ENCODE measurements at places on chromosomes 1 and 21.

GRCh38 chr21:37917612-37918011 lies 1.4 kb upstream of the KCNJ6 start:
- no peak for DNase-seq

- no peak for DNase-seq
These were observed 45.1 kb downstream of the SLC2A1 start for GRCh38 chr1:42913426-42914091.

DNA sequence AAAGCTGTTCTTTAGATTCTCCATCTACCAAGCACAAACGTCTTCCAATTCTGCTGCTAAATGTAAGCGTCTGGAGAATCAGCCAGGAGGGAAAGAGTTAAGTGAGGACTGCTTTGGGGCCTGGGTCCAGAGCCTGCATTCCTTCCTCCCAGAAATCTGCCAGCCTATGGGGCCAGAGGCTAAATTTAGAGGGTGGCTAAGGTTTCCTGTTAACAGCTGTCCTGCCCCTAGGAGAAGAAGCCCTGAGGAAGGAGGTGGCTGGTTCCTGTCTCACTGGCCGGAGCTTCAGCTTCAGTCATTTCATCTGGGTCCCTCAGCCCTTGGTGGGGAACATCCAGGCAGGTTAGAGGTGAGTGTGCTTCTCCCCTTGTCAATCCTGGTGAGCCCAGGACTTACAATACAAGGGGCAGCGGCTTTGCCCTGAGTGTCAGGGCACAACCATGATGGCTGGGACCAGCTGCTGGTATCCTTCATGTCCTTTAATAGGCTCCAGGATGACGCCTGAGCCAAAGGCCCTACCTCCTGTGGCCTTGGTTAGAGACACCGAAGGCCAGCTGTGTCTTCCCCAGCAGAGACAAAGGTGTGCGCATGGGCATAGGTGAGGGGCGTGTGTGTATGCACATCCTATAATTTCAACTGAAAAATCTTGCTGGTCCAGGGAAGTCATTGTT lies at the start of gene STYXL2:
TSS of gene STYXL2 (plus strand) at position 230 of the 671 bp plus-strand sequence. CDS start 775 bp downstream, outside the sequence.
- DNase-seq: no peak

DNA sequence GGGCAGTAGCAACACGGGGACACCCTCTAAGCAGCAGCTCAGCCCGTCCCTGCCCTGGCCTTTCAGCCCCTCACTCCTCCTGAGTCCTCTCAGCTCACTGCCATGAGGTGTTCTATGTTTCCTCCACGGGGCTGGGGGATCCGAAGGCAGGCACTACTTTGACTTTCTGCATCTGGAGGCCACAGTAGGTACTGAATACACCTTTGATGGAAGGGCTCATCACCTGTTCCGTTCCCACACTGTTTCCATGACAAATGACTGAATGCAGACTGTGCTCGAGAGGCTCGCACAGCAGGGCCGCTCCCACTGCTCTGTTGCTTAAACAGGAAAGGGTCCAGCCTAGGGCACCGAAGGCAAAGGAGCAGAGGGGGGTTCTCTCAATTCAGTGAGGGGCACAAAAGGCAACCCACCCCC lies 77.6 kb upstream of the DNAH14 start:
- no peak for DNase-seq

DNA sequence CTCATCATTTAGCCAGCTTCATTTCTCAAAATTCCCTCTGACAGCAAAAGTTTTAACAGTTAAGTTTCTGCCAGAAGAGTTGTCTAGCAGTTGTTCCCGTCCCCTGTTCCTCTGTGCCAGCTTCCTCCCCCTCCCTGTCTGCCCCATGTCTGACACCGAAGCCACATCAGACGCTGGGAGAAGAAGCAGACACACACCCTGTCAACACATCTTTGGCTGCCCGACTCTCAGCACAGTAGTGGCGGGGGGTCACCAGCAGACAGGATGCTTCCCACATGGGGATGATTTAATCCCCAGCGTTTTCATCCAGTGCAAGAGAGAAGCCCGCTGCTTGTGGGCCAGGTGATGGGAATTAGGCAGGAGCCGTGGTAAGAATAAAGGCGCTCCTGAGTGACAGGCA lies 379.4 kb upstream of the RUNX1 start:
- peak; percentile 10 for DNase-seq

DNA sequence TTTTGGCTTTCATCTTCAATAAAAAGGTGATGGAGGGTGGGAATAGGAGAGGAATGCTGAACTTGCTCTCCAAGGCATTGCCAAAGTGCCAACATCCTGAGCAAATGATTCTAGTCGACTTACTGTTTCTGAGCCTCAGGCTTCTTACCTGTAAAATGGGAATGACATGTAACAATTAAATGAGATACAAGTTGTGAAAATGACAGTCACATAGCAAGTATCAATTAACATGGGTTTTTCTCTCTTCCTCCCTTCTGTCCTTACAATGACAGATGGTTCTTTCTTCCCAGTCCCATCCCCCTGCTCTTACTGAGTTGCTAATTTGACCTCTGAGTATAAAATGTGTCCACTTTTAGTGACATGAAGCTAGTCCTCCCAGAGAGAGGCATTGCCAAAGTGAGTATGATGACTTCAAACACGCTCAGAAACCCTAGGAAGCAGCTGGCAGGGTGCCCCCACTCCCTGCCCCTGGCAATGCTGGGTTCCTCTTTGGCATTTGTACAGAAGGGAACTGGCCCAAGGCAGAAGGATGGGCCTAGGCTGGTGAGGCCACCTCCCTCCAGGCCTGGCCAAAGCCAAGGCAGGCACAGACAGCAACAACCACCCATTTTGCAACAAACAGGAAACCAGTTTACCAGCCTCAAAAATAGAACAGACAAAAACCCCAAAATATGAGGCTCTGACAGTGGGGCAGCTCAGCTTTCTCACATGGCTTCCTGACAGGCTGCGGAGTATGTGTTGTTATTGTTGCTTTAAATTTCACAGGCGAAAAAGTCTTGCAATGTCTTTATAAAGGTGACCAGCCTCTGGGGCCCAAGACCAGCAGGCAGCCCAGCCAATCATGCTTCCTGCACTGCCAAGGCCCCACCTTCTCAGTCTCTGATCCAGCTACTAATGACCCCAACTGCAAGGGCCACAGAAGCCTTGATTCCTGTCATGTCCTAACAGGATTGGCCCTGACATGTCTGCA lies 115.9 kb downstream of the HIVEP3 start:
- no peak for DNase-seq

DNA sequence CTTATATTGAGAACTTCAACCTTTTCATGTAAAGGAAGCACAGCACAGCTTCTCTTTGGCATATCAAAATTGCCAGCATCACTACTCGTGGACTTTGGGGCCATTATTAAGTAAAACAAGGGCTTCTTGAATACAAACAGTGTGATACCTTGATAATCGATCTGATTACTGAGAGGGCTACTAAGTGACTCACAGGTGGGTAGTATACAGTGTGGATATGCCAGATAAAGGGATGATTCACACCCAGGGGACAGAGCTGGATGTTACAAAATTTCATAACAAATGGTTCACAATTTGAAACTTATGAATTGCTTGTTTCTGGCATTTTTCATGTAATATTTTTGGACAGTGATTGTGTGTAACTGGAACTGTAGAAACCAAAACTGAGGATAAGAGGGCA lies 15.4 kb downstream of the HDAC1 start:
- no peak for DNase-seq

GRCh38 chr1:211893260-211893659 lies 62.7 kb upstream of the LPGAT1 start:
- DNase-seq: no peak

- DNase-seq: no peak
These were observed 757.8 kb upstream of the CXADR start for GRCh38 chr21:16755061-16755460.

DNA sequence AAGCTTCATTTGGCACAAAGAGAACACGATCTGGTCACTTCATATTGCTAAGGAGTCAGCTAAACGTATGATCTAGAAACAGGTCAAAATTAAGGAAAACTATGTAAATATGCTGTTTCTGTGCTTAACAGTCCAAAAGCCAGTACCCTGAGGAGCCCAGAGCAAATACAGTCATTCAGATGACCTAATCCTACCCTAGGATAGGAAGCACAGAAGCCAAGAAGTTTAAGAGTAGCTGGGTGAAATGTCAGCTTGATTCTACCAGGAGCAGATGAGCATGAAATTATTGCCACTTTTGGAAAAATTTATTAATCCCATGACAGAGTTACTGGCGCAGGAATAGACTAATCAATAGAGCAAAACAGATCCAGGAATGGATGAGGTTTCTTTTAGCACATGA lies 18.3 kb downstream of the SORT1 start:
- no peak for DNase-seq

GRCh38 chr1:226526801-226527595 lies 21.6 kb upstream of the STUM start:
- DNase-seq: no peak

- DNase-seq: no peak
These were observed 22.3 kb upstream of the SPSB1 start for GRCh38 chr1:9270290-9270883.

GRCh38 chr1:211652371-211652770 lies 23.1 kb downstream of the NEK2 start:
- no peak for DNase-seq

DNA sequence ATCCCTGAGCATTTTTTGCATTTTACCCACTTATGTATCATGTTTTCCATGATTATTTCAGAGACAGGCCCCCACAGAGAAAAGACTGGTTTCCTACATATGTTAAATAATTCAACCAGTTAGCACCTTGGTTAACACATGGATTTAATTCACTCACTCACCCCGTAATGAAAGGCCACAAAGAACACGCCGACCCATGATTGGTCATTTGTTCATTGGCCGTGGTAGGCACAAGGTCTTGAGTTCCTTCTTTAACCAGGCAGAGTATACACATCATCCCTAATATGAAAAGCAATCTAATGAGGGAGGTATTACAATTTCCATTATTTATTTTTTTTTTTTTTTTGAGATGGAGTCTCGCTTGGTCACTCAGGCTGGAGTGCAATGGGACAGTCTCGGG lies 50.6 kb downstream of the RPS6KA1 start:
- no peak for DNase-seq

- no peak for DNase-seq
These were observed 4.3 kb upstream of the CCDC27 start for GRCh38 chr1:3747903-3748302.

GRCh38 chr1:1043411-1043810 lies 23.5 kb downstream of the AGRN start:
- DNase-seq: no peak

DNA sequence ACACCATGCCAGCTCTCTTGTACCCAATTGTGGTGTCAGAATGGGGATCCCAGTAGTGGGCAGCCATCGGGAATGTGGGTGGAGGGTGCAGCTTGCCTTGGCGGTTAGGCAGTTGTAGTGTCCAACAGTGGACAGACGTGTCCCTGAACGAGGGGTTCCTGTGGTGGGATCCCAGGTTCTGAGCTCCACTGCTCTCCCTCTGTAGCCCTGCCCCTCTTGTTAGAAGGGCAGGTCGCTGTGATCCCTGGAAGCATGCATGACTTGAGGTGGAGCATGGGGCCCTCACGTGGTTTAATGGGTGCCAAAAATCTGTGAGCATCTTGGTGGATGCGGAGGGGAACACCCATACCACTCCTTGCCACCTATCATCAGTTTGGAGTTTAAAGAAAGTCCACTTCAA lies 4.3 kb downstream of the GALNT2 start:
- no peak for DNase-seq

DNA sequence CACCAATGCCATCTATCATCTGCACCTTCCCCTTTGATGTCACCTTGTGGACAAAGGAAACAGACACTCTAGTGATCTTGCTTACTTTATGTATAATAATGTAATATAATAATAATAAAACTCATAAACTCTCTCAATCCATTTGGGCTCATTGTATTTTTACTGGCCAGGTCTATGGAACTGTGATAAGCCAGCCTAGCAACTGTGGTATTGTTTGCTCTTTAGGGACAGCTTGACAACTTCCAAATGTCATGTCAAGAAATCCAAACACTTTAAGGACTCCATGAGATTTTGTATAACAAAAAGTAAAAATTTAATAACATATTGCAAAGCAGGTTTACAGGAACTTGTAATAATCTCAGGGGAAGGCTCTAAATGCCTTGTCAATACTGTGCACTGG lies 1163.4 kb upstream of the TMPRSS15 start:
- DNase-seq: no peak

- no peak for DNase-seq
These were observed 1211.9 kb downstream of the MRPL39 start for GRCh38 chr21:24395320-24395923.

DNA sequence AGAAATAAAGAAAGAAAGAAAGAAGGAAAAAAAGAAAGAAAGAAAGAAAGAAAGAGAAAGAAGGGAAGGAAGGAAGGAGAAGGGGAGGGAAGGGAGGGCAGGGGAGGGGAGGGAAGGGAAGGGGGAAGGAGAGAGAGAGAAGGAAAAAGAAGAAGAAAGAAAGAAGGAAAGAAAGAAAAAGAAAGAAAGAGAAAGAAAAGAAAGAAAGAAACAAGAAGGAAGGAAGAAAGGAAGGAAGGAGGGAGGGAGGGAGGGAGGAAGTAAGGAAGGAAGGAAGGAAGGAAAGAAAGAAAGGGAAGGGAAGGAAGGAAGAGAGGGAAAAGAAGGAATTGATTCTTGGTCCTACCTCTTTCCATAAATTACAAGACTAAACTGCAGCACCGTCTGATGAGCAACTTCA lies 186.1 kb downstream of the URB2 start:
- no peak for DNase-seq

DNA sequence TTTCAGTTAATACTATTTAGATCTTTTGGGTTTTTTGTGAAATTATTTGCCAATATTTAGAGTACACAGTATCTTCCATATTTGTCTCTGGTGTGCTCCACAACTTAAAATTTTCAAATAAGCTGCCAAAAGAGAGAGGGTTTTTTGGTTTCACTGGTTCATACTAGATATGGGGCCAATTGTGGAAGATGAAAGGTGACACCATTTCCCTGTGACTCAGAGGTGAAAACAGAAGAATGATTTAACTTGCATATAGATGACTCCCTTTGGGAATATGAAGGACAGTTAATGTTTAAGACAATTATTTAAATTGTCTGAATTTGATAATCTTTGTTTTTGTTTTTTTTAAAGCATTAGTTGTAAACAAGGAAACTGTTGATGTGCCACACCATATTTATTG lies 37.5 kb downstream of the IVNS1ABP start:
- DNase-seq: no peak

GRCh38 chr1:211538287-211538686 lies 40.7 kb downstream of the SLC30A1 start:
- DNase-seq: no peak

GRCh38 chr1:182713939-182714338 lies 29.6 kb upstream of the RGS8 start:
- no peak for DNase-seq

GRCh38 chr1:158176399-158176798 lies 4.3 kb upstream of the CD1D start:
- no peak for DNase-seq

GRCh38 chr1:240559781-240560180 lies 52.2 kb downstream of the GREM2 start:
- DNase-seq: no peak

DNA sequence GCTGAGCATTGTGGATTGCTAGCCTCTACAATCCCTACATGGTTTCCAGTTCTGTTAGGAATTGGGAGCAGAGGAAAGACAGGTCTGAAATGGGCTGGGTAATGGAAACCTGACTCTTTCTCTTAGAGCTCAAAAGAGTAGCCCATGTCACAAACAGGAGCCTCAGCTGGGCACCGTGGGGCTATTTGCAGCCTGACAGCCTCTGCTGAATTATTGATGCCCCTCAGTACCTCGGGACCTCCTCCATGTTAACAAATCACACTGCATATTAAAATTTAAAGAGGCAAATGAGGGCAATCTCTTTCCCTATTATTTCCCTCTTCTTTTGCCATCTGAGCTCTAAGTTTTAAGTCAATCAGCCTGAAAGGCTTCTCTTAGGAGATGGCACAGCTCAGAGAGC lies 157.1 kb downstream of the TSEN15 start:
- no peak for DNase-seq

Data from stimulated activated CD4-positive, alpha-beta T cell treated with anti-CD3 and anti-CD28 coated beads, Interleukin-12 subunit alpha, Interleukin-12 subunit beta, amount 100 ng/mL, for 24 hours (primary cell).